ENCODE measurements at places on chromosomes 7 and 10.

GRCh38 chr10:14660831-14661230 is 113.9 kb downstream of the FAM107B start:
- no peak for DNase-seq

DNA sequence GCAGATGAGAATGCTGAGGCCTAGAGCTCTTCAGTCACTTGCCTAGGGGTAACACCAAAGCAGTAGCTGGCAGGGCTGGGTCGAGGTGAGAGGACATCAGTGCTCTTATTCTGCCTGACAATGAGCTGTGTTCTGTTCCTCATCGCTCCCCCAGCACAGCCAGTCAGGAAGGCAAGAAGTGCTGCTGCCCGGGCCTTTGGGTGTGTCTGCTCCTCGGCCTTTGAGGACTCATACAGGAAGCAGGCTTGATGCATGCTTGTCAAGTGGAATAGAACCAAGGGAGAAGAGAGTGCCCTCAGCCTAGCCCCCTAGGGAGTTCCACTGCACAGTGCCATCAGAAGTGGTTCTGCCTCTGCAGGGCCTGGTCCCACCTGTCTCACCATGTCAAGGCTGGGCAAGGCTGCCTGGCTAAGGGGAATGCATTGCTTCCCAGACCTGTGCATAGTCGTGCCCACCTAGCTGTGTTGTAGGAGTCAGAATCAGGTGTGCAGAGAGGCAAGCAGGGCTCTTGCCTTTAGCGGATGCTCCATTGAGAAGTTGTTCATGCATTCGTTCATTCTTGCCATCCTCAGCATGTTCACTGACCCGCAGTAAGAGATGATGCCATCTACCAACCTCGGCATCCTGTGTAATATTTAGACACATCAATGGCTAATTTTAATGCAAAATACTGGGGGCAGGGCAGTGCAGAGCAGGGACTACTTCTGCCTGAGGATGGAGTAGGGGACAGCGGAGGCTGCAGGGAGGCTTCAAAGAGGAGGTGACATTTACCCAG is 156.6 kb downstream of the RPS24 start:
- no peak for DNase-seq

DNA sequence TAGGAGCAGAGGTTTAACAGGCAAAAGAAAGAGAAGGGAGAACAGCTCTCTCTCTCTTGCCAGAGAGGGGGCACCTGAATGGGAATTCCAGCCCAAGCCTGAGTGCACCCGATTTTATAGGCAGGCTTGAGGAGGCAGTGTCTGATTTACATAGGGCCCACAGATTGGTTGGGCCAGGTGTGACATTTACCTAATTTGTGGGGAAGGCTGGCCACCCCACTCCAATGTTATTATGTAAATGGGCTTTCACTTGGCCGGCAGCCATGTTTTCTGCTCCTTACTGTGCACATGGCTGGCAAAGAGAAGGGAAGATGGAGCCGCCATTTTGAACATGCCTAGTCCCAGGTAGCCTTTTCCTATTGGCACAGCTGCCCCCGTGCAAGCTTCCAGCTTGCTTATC is 735.5 kb upstream of the AUTS2 start:
- DNase-seq = no peak

GRCh38 chr10:60827791-60828488 is 49.7 kb downstream of the CDK1 start:
- DNase-seq = no peak

GRCh38 chr7:115585015-115585718 is 445.4 kb downstream of the TFEC start:
- no peak for DNase-seq

DNA sequence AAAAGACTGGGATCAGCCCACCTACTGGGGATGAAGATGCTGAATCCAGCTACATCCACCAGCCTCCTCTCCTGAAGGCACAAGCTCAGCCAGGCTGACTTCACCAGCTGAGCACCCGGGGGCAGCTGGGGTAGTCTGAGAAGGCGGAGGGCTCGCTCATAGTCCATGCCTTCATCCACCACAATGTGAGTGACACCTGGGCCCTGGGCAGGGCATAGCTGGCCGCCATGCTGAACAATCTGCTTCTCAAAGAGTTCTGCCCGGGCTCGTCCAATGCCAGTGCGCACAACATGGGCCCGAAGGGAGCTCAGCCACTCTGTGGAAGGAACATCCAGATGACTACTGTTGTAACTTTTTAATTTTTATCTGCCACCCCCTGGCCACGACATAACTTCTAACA is 2.2 kb downstream of the POLL start:
- no peak for DNase-seq

DNA sequence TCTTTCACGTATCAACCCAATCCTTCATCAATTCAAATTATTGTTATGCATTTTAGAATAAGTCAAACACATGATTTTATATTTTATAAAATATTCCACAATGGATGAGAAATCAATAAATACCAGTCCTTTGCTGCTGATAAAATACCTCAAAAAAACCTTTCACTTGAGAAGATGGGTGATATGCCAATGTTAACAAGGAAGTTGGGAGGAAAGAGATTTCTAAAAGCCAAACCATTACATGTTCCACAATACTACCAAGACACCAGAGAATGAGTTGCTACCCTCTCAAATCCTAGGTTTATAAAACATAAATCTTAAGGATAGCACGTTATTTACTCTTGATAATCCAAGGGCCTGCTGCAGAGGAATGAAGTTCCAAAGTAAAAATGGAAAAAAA is 14.4 kb downstream of the RNF133 start:
- no peak for DNase-seq

- no peak for DNase-seq
These were observed 94.2 kb downstream of the CD36 start for GRCh38 chr7:80732630-80733029.

DNA sequence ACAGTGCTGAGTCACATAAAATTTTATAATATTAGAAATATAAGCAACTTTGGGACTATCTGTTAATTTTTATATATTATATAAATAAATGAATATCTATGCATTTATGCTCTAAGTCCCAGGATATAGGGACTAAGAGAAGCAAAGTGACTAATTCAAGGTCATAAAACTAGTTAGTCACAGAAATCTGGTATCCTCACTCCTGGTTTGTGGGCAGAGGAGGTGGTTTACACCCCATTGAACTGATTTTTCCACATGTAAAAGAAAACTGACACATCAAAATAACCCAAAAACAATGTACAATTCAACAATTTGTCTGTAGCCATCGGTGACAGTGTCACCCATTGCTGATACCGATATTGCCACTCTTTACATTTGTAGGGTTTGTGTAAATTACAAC is 3.0 kb downstream of the PCLO start:
- DNase-seq = no peak

DNA sequence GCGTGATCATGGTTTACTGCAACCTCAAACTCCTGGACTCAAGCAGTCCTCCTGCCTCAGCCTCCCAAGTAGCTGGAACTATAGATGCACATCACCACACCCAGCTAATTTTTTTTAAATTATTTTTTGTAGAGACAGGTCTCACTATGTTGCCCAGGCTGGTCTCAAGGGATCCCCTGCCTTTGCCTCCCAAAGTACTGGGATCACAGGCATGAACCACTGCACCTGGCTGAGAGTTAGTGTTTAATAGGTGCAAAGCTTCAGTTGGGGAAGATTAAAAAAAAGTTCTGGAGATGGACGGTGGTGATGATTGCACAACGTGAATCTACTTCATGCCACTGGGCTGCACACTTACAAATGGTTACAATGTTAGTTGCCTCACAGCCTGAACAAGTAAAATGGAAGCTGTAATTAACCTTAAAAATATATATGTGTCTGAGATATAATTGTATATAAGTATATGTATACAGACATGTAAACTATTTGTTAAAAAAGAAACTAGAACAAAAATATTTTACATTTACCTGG is 106.4 kb upstream of the ZNF438 start:
- DNase-seq = no peak

DNA sequence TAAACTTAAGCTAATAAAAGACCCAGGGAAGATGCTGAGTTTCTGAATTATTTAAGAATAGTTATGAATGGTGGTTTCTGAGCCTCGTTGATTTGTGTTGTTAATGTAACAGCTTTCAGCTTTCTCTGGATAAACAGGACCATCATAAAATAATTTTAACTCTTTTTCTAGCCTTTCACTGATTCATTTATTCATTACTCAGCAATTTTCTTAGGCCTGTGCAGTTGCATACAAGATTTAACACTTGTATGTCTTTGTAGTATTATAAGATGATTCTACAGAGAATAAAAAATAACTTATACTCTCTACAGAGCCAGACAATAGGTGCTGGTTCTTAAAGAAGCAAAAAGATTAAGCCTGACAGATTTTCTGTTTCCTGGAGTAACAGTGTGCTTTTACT is 29.3 kb downstream of the TMEM196 start:
- DNase-seq = no peak

- no peak for DNase-seq
These were observed 85.6 kb upstream of the FGFR2 start for GRCh38 chr10:121683816-121684215.

GRCh38 chr10:47337310-47337709 is 10.9 kb upstream of the RBP3 start:
- DNase-seq = no peak

DNA sequence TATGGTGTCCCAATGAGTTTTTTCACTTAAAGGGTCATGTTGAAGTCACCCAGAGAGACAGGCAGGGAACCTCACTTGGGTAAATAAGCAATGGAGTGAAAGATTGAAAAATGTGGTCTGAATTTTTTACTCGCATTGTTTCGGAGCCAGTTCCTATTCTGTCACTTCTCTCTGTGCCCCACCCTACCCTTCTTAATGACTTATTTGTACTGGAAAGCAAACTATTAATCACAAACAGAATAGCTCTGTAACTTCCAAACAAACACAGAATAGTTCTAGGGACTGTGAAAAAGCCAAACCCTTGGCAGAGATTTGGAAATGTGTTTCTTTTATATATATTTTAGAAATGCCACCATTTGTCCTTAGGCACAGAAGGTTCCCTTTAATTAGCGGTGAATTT is 76.0 kb downstream of the LRMDA start:
- no peak for DNase-seq

DNA sequence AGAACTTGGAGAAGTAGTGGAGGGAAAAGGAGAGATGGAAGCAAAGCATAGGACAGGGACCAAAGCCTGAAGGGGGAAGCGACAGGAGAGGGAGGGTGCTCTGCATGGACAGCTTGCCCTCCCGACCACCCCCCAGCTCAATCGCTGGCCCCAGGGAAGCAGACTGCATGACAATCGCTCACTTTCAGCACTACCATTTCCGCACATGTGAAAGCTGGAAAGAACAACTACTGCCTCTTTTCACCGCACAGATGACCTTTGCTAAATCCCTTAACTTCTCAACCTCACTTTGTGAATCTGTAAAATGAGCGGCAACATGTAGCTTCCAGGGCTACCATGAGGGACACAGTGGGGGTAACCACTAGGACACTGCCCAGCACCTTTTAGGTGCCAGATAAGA is 17.1 kb downstream of the VOPP1 start:
- no peak for DNase-seq

DNA sequence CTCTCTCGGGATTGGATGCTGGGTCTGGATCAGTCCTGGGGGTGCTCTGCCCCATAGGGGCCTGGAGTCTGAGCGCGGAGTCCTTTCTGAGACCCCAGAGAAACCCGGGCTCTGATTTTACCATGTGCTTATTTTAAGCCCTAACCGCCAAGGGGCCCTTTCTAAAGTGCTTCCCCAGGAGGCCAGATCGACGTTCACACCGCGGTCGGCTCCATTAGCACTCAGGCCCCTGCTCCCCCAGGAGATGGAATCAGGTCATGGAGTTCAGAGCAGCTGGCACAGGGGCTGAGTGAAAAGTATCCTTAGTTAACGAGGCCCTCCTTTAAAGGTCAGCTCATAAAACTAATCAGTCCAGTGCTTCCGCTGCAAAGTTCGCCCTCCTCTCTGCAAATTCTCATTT is 159.4 kb upstream of the COBL start:
- no peak for DNase-seq

- DNase-seq = no peak
These were observed 100.6 kb upstream of the SEMA3E start for GRCh38 chr7:83749495-83749894.

DNA sequence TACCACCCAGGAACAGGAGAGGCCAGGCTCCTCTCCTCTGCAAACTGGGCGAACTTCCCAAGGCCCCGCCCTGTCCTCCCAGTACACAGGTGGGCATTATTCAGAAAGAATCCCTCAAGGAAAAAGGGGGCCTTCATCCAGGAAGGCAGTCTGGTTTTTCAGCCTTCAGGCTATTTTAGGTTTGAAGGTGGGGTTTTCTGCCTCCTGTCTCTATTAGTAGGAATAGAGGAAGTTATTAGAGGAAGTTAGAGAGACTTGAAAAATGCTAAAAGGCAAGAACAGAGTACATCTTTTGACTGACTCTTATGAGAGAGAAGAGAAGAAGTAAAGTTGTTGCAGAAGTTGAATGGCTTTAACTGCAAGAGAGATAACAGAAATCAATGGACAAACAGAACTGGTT is 250.9 kb upstream of the SORCS1 start:
- DNase-seq = no peak

DNA sequence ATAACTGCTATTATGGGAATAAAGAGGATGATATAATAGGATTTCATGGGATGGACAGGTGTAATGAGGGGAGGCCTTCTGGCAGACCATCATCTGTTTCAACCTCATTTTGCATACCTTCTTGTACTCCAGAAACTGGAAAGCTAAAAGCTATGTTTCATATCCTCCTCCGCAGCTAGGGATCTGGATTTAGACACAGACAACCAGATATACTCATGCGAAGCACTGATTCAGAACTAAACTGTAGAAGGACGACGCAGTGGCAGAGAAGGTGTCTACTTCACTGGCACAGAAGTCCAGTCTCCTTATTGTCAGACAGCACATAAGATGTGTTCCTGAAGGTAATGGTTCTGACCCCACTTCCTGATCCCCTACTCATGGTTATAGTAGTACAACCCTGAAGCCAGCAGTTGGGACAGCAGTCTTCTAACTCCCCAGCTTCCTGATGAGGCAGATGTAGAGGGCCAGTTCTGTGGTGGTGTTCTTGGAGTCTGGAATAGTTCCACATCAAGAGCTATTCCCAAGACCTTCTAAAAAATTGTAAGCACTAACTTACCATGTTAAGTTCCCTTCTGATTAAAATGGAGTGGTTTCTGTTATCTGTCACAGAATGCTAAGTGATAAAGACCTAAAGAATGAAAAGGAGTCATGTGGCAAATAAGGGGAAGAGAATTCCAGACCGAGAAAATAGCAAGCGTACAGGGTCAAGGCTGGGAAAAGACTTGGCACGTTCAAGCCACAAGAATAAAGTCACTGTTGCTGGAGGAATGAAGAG is 550.3 kb downstream of the GRM8 start:
- no peak for DNase-seq

DNA sequence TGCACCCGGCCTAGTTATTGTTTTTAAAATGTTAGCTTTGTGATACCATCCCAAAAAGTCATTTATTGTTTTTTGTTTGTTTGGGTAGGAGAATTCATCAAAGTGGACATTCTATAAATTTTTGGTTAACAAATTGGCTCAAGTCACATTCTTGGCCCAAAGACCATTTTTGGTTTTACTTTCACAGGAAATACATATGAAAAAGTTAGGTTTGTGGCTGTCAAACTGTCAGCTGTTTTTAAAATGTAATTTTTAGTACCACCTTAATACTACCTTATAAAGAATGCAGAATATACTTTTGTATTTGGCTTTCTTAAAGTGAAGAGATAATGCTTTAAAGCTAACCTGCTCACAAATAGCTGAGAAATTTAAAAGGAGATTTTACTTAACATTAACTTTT is 25.1 kb downstream of the TMEM168 start:
- no peak for DNase-seq

Data from activated T-helper 1 cell treated with Interleukin-2 at 50 U/mL for 16 hours (primary cell).